ENCODE measurements at places on chromosomes 11 and 22. TPM values are rescaled to one million over a fixed set of nuclear protein-coding genes. Genes with fewer than 3 reads are reported as not detected.

Gene C11orf91
- not detected for polyA plus RNA-seq

Gene APOA5
- polyA plus RNA-seq: not detected

Gene ADORA2A
- 26.6 TPM for polyA plus RNA-seq

Gene MRGPRE
- not detected for polyA plus RNA-seq

Gene MPZL3
- polyA plus RNA-seq: 0.95 TPM

Gene CYB561A3
- polyA plus RNA-seq: 594 TPM

Gene CYP2D6
- polyA plus RNA-seq: not detected
